ENCODE measurements at places on chromosomes 5 and 9.

DNA sequence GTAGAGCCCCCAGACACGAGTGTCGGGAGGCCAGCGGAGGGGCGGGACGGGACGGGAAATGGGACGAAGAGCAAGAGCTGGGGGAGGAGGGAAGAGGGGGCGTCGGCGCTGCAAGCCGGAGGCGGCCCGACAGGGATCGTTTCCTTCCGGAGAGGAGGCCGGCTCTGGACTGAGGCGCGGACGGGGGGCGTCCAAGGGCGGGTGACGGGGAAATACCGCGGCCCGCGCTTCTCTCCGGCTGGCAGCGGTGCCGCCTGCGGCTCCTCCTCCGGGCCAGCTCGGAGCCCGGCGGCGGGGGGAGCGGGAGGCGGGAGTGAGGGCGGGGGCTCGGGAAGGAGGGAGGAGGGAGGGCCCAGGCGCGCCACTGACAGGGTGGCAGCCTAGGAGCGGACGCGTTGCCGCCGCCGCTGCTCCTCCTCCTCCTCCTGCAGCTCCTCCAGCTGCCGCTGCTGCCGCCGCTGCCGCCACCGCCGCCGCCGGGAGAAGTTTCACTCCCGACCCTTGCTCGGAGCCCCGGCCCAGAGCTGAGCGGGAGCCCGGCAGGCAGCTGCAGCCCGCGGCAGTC, at the start of gene CHSY3:
Gene CHSY3, plus strand, starts transcription at position 364 of the 565 bp plus-strand sequence.
- peak; percentile 42 for DNase-seq

DNA sequence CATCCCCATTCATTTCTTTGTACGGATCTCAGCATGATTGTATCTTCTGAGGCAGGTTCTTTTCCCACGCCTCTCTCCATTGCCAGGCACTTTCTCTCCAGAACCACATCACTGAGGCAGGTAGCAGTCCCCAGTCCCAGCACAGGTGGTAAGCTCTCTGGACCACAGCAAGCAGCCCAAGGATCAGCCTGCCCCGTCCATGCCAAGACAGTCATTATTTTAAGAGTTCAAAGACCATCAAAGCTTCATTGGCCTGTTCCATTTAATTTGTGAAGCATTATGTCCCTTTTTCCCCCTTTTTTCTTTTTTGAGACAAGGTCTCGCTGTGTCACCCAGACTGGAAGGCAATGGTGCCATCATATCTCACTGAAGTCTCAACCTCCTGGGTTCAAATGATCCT, 171.7 kb downstream of the AUH start:
- no peak for DNase-seq

- no peak for DNase-seq
These were observed 221.6 kb downstream of the MAT2B start for GRCh38 chr5:163727028-163727427.

- no peak for DNase-seq
These were observed 235.3 kb downstream of the KCTD16 start for GRCh38 chr5:144405991-144406390.

GRCh38 chr5:124372457-124372856, 374.0 kb downstream of the ZNF608 start:
- DNase-seq = no peak

- DNase-seq = peak; percentile 44
These were observed 1.2 kb downstream of the SSBP2 start for GRCh38 chr5:81749561-81750307.

- DNase-seq = no peak
These were observed 28.1 kb downstream of the KCNMB1 start for GRCh38 chr5:170361116-170361515.

GRCh38 chr5:124420952-124421351, 325.5 kb downstream of the ZNF608 start:
- no peak for DNase-seq

DNA sequence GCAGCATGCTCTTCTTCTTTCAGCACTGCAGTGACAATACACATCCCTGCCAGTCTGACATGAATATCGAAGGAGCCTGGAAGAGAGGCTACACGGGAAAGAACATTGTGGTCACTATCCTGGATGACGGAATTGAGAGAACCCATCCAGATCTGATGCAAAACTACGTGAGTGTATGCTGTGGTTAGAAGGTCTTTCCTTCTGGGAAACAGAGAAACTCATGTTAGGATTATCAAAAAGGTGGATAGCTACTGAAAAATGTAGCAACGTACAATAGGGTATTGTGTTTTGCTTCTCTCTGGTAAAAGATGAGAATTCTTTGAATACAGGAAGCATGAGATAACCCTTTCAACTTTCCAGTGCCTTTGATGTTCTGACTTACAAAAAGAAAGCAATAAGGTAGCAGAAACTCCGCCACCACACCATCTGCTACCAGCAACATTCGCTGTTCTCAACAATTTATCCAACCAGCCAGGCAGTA, 133.3 kb downstream of the PCSK5 start:
- no peak for DNase-seq

- peak; percentile 16 for DNase-seq
These were observed 166.6 kb downstream of the SMARCA2 start for GRCh38 chr9:2181792-2182191.

DNA sequence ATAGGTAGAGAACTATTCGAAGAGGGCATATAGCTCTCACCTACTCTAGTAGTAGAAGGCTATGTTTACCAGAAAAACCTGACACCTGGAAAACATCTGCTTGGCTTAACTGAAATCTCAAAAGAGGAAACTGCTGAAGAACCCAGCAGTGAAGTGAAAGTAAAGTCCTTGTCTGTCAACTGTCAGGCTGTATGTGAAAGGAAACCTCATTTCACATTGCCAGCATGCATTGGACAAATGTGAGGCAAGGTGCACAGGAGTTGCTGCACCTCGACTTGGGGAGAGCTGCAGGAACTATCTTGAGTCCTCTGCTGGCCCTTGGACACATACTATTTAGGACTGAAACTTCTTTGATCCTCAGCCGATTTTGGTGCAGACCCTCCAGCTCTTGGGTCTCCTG, 53.3 kb downstream of the NREP start:
- DNase-seq = no peak
